GM20000 (cell line): ENCODE measurements at places on chromosomes 2 and 18.

GRCh38 chr2:72037261-72037666, 110.4 kb downstream of the CYP26B1 start:
- DNase-seq = no peak

- DNase-seq = no peak
Observed at GRCh38 chr2:66585587-66585986, 150.7 kb downstream of the MEIS1 start.

DNA sequence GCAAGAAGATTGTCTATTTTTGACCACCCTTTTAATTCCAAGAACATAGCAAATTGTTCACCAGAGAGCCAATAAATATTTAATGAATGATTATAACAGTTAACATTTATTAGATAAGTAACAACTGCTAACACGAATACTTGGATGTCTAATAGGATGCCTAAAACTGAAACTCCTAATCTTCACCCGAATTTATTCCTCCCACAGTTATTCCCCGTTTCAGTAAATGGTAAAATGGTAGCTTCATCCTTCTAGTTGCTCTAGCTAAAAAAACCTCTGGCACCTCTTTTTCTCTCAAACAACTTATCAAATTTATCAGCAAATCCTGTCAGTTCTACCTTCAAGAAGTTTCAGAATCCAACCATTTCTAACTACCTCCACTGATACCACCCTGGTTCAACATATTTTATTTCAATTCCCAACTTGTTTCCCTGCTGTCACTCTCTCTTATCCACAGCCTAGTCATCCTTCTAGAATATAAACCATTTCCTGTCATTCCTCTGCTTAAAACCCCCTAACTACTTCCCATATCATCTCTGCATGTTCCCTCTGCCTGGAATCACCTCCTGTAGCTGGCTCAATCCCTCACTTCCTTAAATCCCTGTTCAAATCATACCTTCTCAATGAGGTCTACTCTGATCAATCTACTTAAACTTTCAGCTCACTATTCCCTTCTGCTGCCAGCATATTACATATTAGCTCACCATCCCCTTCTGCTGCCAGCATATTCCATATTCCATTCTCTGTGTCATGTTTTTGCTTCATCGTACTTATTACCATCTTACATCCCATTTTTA, 93.8 kb downstream of the ROCK2 start:
- no peak for DNase-seq

DNA sequence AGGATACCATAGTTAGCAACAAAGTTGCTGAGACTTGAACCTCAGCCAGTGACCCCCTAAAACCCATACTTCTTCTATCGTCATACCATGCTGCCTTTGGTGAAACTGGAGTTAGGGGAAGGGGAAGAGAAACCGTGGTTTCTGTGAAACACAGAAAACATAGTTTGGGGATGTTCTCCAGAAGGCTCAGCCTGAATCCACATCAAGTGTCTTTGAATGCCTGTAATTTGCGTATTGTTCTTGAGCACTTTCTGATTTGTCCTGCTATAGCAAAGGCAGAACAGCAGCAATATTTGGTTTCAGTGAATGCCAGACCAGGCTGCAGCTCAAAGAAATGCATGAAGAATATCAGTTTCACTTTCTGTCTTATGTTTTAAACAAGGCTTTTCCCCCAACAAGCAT, 258.7 kb downstream of the TTC32 start:
- no peak for DNase-seq

DNA sequence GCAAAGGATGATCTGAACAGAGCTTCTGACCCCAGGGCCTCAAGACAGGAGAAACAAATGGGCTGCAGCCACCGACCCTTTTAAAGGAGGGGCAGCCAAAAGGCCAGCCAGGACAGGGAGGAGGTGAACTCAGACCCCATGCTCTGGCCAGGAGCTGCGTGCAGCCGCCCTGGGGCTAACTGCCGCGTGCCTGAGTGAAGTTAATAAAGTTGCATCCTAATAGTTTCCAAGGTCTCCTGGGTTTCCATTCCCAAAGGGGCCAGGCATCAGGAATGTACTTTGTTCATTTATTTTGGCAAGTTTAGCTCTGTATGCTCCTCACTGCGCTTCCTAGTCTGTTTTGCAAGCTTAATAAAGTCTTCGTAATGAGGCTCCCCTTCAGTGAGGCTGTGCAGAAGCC, 60.7 kb downstream of the EN1 start:
- no peak for DNase-seq

GRCh38 chr18:21904856-21905255, 164.3 kb downstream of the MIB1 start:
- DNase-seq = no peak

GRCh38 chr18:79870301-79871025, 72.7 kb downstream of the KCNG2 start:
- no peak for DNase-seq

DNA sequence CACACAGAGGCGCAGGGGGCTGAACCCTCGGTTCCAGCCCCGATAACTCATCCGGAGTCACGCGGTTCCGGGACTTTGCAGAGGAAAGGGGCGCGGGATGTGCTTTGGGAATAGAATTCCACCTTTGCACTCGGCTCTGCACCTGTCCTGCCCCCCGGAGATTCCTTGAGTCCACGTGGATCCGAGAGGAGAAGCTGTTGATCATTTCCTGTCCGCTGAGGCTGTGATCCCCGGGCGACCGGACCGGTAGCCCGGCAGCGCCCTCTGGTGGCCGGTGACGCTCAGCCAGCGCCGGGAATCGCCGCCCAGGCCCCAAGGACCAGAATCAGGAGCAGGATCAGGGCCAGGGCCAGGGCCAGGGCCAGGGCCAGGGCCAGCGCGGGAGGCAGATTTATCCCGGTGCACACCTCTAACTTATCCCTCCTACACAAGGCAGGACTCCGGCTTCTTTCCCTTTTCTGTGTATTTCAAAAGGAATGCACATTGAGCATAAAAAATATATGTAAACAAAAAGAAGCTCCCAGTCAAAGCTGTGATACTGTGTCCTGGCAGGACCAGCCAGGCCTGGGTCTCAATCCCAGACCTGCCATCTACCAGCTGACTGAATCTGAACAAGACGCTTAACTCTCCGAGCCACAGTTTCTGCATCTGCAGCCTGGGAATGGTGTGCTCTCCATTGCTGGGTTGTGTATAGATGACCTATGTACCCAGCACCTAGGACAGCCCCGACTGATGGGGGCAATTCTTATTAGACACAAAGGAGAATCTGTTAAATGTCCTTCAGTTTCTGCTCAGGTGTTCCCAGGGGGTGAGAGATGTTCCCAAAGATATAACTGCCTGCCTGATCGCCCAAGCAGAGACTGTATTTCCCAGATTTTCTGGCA, 8.5 kb upstream of the SPATA3 start:
- DNase-seq = peak; percentile 94

DNA sequence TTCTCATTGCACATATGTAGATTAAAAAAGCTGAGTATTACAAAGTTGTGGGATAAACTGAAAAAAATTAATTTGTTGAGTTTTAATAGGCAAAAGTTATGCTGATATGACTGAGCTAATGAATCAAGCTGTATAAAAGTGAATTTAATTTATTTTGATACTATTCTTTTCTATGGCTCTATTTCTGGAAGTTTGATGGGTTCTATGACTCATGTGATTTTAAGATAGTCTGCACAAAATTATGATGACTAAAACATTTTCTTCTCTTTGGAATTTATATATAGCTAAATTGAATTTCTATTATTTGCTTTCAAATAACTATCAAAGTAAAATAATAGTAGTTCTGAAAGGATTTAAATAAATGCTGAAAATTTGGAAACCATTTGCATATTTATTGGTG, 71.0 kb upstream of the MMADHC start:
- no peak for DNase-seq

DNA sequence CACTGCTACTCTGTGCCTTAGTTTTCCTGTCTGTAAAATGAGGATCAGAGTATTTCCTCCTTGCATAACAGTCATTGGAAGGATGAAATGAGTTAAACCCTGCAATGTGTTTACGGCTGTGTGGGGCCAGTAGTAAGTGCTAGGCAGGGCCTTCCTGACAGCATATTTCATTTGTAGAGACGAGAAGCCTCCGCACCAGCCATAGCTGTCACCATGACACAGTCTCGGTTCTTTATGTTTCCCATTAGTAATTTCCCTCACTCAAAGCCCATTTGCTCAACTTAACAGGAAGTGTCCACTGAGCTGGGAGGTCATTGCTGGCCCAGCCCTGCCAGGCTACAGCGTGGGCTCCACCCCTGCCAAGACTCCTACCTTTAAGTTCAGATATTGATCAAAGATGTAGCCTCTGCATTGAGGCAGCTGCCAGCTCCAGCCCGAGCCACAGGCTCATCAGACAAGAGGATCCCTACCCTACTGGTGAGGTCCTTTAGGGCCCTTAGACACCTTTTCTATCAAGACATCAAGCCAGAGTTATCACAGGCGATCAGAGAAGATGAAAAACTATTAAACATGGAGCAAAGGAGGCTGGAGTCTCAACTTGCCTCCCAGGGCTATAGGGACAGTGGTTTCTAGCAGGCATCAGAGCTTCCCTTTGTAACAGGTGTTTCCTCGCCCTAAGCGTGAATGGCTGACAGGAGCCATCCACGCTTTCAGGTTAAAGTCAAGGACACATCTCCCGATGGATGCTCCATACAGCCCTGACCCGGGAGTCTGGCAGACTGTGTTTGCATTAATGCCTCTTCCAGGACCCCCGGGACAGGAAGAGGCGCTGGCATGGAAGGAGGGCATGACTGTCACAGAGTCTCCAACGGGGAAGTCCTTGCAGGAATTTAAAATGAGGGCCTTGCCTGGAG, 251.7 kb downstream of the NDUFA10 start:
- no peak for DNase-seq

GRCh38 chr18:11578799-11579198, 30.6 kb upstream of the SLC35G4 start:
- DNase-seq = peak; percentile 21

DNA sequence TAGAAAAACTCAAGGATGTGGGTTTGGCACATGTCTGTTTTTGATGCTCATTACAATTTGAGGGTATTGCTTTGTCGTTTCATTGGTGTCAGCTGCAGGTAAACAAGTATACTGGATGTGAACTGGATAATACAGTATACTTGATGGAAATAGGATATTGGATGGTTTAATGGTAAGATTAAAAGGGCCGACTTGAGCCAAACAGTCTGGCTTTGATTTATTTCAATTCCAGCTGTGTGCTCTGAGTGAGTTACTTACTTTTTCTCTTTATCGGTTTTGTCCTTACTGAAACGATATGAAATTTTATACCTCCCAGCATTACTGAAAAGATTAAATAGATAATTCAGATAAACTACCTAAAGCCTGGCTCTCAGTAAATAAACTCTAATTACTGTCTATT, 227.6 kb downstream of the ASXL3 start:
- DNase-seq = no peak

GRCh38 chr2:65420712-65421431, 11.5 kb downstream of the SPRED2 start:
- peak; percentile 58 for DNase-seq

- peak; percentile 54 for DNase-seq
Observed at GRCh38 chr2:16773080-16773713, 107.6 kb upstream of the CYRIA start.

GRCh38 chr18:3720818-3721545, 271.0 kb downstream of the TGIF1 start:
- no peak for DNase-seq

GRCh38 chr2:7736646-7737305, 819.6 kb downstream of the RNF144A start:
- DNase-seq = no peak

- no peak for DNase-seq
Observed at GRCh38 chr2:200873560-200873959, 9.1 kb upstream of the CLK1 start.

- DNase-seq = peak; percentile 18
Observed at GRCh38 chr2:157899125-157899839, 23.2 kb upstream of the ACVR1 start.

GRCh38 chr2:190378880-190379237, 29.3 kb upstream of the MFSD6 start:
- DNase-seq = no peak

GRCh38 chr2:226638576-226638975, 161.0 kb downstream of the IRS1 start:
- no peak for DNase-seq

GRCh38 chr2:223954401-223954800, 2.9 kb upstream of the MRPL44 start:
- no peak for DNase-seq

GRCh38 chr2:146873056-146873455, 971.8 kb upstream of the ACVR2A start:
- DNase-seq = no peak

- no peak for DNase-seq
Observed at GRCh38 chr2:127381762-127382161, 6.0 kb downstream of the MAP3K2 start.

- DNase-seq = no peak
Observed at GRCh38 chr2:232613538-232614134, 19.8 kb upstream of the EFHD1 start.

- DNase-seq = no peak
Observed at GRCh38 chr18:57890266-57890665, 87.2 kb upstream of the ATP8B1 start.

- no peak for DNase-seq
Observed at GRCh38 chr2:101868525-101868924, 123.2 kb upstream of the IL1R2 start.

DNA sequence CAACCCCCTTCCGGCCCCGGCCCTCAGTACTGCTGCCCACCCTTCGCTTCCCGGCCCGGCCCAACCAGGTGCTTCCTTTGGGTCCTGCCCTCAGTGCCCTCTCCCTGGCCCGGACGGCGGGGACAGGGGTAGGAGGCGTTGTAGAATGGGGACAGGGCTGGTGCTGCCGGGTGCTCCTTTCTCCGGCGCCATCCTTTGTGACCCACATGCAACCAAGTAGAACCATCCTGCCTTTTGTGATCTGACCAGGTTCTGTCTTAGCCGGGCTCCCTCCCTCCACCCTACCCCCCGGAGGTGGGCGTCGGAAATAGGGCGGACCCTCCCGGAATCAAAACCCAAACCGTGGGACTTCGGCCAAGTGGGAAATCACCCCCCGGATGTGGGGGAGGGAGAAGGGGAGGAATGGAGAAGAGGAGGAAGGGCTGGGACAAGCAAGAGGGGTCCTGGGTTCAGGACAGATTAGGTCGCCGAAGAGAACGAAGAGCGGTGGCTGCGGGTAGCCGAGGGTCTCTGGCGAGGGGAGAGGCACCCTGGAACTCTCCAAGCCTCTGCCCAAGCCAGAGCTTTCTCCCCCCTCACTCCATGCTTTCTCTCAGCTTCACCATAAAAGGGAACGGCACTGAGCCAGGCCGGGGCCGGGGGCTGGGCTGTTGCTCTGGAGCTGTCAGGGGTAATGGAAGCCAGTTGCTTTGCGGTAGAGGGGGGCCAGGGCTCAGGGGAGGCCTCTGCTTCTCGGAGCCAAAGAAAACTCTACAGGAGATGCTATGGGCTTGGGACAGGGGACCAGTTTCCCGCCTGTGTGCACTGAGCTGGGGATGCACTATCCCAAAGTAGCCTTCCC, 756 bp upstream of the OST4 start:
- DNase-seq = peak; percentile 60

DNA sequence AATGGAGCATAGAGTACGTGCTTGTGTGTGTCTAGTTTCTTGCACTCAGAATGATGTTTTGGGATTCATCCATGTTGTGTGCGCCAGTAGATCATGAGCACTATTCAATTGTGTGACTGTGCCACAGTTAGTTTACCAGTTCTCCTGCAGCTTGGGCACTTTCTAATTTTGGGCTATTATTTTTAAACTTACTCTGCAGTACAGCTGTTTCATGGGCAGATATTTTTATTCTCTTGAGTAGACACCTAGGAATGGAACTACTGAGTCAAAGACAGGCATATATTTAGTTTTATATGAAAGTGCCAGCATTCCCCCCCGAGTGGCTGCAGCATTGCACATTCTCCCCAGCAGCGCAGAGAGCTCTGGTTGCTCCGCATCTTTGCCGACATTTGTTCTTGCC, 74.8 kb downstream of the IL1R2 start:
- DNase-seq = no peak
